ENCODE measurements at places on chromosomes 13 and 19.

DNA sequence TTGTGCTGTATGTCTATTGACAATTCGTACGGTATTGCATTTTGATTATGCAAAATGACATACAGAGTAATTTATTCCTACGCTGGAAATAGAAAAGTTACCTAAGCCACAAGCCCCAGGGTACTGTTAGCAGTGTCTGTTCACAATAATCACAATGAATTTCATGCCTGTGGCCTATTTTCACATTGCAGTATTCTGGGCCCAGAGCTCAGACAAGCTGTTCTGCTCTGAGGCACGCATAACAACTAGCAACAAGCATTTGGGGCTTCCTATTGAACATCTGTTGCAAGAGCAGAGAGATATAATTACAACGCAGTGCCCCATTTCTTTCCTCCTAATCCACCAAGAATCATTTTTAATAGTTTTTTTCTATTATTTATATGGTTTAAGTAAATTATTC lies 158.9 kb upstream of the SGCG start:
- DNase-seq = no peak

DNA sequence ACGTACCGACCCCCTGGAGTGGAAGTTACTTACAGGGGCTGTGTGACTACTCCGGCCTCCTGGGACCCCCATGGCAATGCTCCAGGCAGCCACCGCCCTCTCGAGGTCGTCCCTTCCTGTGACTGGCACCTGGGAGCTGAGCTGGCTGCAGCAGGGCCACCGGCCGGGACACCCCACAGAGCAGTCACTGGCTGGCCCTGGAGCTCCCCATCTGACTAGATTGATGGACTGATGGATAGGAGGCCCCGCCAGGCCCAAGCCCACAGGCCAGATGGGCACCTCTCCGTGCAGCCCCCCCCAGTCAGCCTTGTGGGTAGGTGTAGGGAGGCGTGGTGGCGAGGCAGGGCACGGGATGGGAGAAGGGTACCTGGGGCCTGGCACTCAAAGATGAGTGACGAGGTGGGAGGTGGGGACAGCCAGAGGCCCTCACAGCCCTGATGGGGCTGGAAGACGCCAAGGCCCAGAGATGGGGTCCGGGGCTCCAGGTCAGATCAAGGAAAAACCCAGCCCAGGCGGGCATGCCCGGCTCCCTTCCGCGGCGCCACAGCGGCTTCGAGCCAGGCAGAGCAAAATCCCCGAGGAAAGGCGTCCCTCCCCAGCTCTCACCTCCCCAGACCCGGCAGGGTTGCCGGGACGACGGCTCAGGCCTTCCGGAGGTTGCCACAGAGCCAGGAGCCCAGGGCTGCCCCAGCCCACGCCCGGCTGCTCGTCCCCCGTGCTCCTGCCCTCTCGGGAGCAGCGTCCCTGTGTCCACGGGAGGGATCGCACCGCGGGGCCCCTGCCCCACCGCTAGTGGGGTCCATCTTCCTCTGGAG lies 8.4 kb downstream of the SLC39A3 start:
- no peak for DNase-seq

- no peak for DNase-seq
These were observed 27.3 kb downstream of the PNPLA6 start for GRCh38 chr19:7562646-7563393.

DNA sequence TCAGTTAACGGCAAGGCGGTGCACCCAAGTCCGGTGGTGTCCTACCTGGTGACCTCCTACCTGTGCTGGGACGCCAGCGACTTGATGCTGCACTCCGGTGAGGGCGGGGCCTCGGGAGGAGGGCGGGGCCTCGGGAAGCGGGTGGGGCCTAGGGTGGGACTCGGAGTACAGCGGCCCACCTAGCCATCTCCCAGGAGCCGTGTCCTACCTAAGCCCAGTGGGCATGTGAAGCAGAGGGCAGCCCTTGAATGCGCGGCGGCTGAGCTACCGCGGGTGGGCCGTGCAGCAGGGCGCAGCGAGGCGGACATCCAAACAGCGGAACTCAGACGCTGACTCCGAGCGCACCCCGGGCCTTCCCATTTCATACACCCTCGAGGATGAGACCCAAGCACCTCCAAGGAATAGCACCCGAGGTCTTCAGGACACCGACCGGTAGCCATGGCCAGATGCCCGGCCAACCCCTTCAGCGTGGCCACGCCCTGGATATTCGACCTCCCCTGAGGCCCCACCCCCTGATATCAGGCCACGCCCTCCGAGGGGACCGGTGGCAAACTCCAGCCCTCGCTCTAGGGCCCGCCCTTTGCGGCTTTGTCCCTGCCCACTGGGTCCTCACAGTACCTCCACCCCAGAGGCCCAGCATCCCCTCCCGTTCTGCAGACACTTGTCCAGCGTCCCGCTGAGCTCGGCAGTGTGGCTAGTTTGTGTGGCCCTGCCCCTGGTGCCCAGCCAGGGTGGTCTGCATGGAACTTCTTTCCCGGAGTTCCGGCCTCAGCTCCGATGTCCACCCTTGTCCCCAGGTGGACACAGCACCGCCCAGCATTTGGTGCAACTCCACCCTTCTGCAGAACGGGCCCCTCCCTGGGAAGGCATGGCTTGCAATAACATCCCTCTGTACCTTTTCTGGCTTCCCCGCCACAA lies 5.4 kb downstream of the KLK1 start:
- peak; percentile 63 for DNase-seq

- no peak for DNase-seq
These were observed 14.5 kb upstream of the DOCK9 start for GRCh38 chr13:98992355-98992754.

DNA sequence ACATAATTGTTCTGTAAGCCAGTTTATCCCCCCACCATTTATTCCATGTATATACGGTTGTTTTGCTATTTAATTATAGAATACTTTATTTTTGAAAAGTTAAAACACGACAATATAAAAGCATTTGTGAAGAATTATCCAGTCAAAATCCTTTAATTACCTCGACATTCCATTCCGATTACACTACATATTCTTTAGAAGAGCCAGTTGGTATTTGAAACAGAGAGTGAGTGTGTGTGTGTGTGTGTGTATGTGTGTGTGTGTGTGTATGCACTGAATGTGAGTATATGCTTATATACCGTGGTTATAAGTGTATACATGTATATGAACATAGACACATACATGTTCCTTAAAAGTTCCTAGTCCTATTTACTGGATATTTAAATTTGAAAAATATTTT lies 87.8 kb upstream of the KLF5 start:
- no peak for DNase-seq

- DNase-seq = no peak
These were observed 3.5 kb upstream of the SLITRK5 start for GRCh38 chr13:87667686-87668085.

- peak; percentile 45 for DNase-seq
These were observed 5.1 kb downstream of the CIC start for GRCh38 chr19:42274065-42274682.

GRCh38 chr13:49602005-49602404 lies 16.6 kb upstream of the RCBTB1 start:
- no peak for DNase-seq

- DNase-seq = peak; percentile 21
These were observed 90.2 kb downstream of the ATP11A start for GRCh38 chr13:112779856-112780604.

- DNase-seq = no peak
These were observed 1651.9 kb upstream of the MIR17HG start for GRCh38 chr13:89695343-89696257.
